Type B pancreatic cell (in vitro differentiated cells): ENCODE measurements at places on chromosomes 4 and X. TPM values are rescaled to one million over a fixed set of nuclear protein-coding genes. Genes with fewer than 3 reads are reported as not detected.

CDX4 gene
- not detected in 2 replicates for total RNA-seq

SPON2 gene
- 8.8 and 10.4 TPM in 2 replicates for total RNA-seq

- H3K4me3 ChIP-seq, result no peak overlapping the region
- H3K4me1 ChIP-seq, result no peaks in the 10 kb centered on the region
- H3K27ac ChIP-seq, result no peak overlapping the region
- no peaks in the 10 kb centered on the region for H3K36me3 ChIP-seq
Observed at GRCh38 chr4:3062471-3062870, 11.9 kb downstream of the HTT-AS start.

VCX gene
- not detected in 2 replicates for total RNA-seq

- no peak overlapping the region for H3K27ac ChIP-seq
- no peaks in the 10 kb centered on the region for H3K27me3 ChIP-seq
- H3K4me1 ChIP-seq, result no peaks in the 10 kb centered on the region
- H3K4me3 ChIP-seq, result no peak overlapping the region
- H3K36me3 ChIP-seq, result no peaks in the 10 kb centered on the region
Observed at GRCh38 chr4:1758306-1759121, 34.6 kb upstream of the FGFR3 start.
